ENCODE measurements at places on chromosomes 5 and 9. TPM values are rescaled to one million over a fixed set of nuclear protein-coding genes. Genes with fewer than 3 reads are reported as not detected.

CYSRT1 gene
- total RNA-seq = 0.13 TPM

DNM1 gene
- 0.13 TPM for total RNA-seq

FAT2 gene
- total RNA-seq = not detected

NOXA1 gene
- total RNA-seq = 1.3 TPM

CATSPER3 gene
- 0.13 TPM for total RNA-seq

TMC1 gene
- 0.25 TPM for total RNA-seq

PCDHA1 gene
- total RNA-seq = not detected

SPINK7 gene
- total RNA-seq = not detected

ZNF782 gene
- total RNA-seq = 3.0 TPM

HK3 gene
- total RNA-seq = not detected

UBE2R2 gene
- total RNA-seq = 23.1 TPM

TTLL11 gene
- 1.9 TPM for total RNA-seq

LURAP1L gene
- total RNA-seq = 2.5 TPM

SLC9A3 gene
- 0.51 TPM for total RNA-seq

PHYHD1 gene
- total RNA-seq = 0.26 TPM

FABP6 gene
- not detected for total RNA-seq

TAF11L5 gene
- total RNA-seq = not detected

PCDHB2 gene
- 0.39 TPM for total RNA-seq

RLN1 gene
- total RNA-seq = 0.13 TPM

NEUROG1 gene
- not detected for total RNA-seq

FCN1 gene
- total RNA-seq = not detected

CTSL gene
- total RNA-seq = 496 TPM

SV2C gene
- under 0.01 TPM for total RNA-seq

LCP2 gene
- 0.26 TPM for total RNA-seq

QRFP gene
- not detected for total RNA-seq

SNCAIP gene
- total RNA-seq = 50.6 TPM

CXXC5 gene
- total RNA-seq = 71.3 TPM

APBA1 gene
- 7.1 TPM for total RNA-seq

DIPK1B gene
- 93.8 TPM for total RNA-seq

PHF24 gene
- under 0.01 TPM for total RNA-seq

LHFPL2 gene
- total RNA-seq = 39.6 TPM

LEAP2 gene
- total RNA-seq = 0.13 TPM

PCDHGA2 gene
- total RNA-seq = 0.39 TPM

OGN gene
- total RNA-seq = not detected

PAEP gene
- not detected for total RNA-seq

DRD1 gene
- total RNA-seq = not detected

ZNF608 gene
- total RNA-seq = 6.6 TPM

PCDHA11 gene
- total RNA-seq = under 0.01 TPM
